ENCODE measurements at places on chromosomes 13 and 19.

DNA sequence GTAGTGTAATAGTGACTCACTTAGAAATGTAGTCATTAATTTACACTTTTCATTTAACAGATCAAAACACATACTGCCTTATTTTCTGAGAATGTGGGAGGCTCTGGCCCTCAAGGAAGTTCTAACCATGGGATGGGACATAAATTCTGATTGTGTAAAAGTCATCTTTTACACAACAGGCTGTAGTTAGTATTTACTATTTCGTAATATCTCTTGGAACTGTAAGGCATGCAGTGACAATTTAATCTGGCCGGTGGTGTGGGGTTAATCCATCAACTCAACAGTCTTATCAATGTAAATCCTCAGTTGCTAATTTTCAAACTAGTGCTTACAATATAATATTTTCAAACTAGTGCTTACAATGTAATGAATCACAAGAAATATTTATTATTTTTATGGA, 1599.2 kb downstream of the EFNB2 start:
- no peak for DNase-seq

GRCh38 chr13:39957868-39958677, 302.6 kb downstream of the COG6 start:
- DNase-seq: no peak

- no peak for DNase-seq
Observed at GRCh38 chr19:32977280-32977679, 5.2 kb downstream of the FAAP24 start.

DNA sequence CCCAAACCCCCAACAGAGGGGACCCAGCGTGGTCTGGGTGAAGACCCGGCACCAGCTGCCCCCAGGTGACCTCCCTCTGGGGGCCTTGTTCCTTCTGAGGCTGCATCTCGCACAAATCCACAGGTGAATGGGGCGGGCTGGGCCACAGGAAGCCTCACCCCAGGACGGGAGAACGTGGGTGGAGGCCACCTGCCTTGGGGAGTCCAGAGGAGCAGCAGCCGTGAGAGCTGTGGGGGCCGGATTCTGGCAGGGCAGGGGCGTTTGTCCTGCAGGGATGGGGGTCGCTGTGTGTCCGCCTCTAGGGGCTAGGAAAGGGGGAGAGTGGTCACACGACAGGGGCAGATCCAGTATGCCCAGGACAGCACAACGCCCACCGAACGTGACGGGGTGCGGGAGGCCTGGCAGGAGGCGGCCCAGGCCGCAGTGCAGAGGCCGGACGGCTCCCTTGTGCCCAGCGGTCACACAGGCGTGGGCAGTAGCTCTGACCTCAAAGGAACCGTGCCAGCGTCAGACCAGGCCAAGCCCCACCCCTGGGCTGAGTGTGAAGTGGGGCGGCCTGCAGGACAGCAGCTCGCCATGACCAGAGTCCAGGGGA, 6.7 kb downstream of the POLR2E start:
- DNase-seq: no peak

- DNase-seq: no peak
Observed at GRCh38 chr13:73212482-73212881, 153.7 kb downstream of the KLF5 start.

GRCh38 chr19:1648920-1649541, 3.4 kb downstream of the TCF3 start:
- no peak for DNase-seq

- no peak for DNase-seq
Observed at GRCh38 chr13:23950736-23951510, 53.6 kb upstream of the C1QTNF9B start.

DNA sequence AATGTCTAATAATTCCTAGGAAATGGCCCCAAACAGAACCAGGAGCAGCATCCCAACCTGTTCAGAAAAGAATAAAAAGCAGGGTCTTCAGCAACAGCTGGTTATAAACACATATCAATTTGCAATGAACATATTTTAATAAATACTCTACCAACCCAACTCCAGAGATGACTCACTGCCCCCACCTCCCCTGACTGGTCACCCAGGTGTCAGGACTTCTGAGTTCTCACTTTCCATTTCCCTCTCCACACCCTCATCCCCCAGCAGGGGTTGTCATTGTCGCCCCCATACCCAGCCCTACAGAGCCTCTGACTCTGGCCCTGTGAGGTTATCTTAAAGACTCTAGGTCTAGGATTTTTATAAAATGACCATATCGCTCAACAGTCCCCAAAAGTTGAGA, 6.9 kb downstream of the SERPINE3 start:
- no peak for DNase-seq

DNA sequence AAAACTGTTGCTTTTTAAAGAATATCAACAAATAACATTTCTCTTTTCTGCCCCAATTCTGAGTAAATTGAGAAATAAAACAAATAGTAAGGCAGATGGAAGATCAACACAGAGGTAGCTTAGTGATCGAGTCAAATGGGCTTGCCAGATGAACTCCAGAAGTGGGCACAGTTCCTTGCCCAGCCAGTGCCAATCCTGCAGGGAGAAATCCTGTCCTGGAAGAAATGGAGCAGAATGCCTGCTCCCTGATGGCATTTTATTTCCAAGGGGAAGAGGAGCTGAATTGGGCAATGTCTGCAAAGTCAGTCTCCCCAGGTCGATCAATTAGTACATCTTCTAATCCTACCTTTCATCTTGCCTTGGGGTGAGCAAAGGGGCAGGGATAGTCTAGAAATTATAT, 225.3 kb downstream of the NHLRC3 start:
- DNase-seq: no peak

DNA sequence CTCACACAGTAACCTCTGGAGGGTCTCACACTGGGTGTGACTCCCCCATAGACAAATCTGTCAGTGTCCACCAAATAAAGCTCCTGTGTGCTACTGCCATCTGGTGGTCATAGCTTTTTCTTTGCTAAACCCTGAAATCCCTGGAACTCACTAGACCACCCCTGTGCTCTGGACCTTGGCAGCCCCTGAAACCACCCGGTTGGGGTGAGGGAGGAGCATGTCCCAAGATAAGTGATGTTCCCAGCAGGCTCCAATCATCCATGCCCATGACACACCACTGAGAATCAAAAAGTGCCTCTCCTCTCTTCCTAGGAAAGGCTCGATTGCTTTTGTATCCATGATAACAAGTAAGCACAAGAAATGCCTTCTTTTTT, 6.5 kb upstream of the HSD17B14 start:
- DNase-seq: no peak

GRCh38 chr13:91609353-91609752, 210.9 kb downstream of the GPC5 start:
- DNase-seq: no peak

DNA sequence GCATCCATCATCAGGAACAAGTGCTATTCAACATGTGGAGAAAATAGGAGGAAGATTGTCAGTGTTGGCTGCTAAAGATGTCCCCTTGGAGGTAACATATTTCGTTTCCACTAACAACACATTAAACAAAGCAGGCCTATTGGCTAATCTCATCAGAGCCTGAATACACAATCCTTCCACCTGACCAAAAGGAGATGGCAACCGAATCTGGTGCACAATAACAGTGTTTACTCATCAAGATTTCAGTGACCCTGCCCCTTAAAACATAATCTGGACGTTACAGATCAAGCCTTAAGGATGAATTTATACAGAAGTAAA, 582.5 kb downstream of the EFNB2 start:
- no peak for DNase-seq
